ENCODE measurements at places on chromosomes 5 and 9.

DNA sequence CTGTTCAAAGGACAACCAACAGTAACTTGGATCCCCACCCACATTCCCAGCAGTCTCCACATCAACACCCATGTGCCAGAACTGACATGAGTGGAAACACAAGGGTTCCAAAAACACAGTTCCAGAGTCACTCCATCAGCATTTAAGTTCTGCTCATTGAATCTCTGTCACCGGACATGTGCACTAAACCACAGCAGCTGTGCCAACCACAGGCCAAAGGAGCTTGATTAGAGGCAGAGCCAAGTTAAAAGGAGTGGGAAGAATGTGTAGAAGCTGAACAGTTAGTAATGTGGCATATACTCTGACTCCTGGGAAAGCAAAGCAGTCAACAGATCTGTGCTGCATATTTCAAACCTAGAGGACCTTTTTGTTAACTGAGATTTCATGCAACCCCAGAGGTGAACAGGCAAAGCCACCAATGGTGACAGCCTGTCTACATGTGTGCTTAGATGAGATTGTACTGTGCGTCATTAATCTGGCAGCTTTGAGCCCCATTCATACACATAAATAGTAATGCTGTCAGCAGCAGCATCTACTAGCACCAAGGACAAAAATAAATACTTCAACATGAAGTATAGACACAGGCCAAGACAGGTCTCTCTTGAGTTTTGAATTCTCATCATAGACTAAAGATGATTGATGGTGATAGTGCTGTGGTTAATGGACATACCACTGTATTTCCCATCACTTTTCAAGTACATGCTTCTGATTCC lies 16.4 kb upstream of the FST start:
- DNase-seq: no peak

DNA sequence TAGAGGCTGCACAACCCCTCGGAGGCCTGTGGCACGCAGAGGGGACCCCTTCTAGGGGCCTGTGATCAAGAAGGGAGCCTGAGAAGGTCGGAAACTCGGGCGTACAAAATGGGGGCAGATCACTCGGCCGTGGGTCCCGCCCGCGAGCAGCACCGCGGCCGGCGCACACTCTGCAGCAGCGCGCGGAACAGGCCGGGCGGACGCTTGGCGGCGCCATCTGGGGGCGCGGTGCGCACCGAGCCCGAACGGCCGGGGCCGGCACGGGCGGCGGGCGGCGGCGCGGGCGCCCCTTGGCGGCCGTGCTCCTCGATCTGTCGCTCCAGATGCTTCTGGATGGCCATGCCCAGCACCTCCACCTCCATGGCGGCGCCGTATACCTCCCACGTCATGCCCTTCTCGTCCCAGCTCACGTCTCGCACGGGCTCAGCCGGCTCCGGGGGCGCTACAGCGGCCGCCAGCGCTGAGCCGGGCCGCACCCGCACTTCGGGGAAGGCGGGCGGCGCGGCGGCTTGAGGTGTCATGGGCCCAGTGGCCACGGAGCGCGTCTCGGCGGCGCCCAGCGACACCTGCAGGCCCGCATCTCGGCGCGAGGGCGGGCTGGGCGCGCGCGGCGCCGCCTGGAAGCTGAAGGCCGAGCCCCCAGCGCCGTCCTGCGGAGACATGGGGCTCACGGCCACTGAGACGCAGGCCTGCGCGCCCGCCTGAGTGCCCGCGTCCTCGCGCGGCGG lies 13.1 kb downstream of the GPRIN1 start:
- peak; percentile 54 for DNase-seq

DNA sequence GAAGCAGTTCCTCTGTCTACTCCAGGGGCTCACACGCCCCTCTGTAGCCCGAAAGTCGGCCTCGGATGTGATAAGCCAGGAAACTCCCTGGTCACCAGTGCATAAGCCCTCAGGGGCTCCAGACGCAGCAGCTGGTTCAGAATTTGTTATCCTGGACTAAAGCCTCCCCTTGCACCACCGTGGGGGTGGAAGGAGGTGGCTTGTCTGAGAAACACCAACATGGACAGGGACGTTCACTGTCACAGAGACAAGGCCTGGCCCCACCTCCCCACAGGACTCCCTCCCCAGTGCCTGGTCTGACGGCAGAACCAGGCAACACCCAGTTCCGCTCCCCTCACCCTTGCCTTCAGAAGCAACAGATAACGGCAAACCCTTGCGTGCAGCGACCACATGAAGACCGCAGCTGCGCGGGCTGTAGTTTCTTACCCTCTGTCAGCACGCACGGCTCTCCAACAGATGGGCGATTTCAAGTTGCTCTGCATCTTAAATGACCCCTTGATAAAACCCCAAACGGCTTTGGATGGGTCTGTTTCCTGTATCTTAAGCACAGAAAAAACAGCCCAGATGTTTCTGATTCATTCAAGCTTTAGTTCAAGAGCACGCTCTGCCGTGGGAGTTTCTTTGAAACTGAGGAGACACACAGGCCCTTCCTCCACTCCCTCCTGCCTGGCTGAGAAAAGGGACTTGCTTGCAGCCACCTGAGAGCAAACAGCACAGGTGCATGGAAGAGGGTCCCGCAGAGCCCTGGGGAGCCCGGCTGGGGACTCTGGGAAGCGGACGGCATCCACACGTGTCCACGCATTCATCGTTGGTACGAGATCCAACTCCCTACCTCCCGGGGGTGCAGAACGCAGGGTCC lies 44.7 kb upstream of the NKD2 start:
- peak; percentile 71 for DNase-seq

DNA sequence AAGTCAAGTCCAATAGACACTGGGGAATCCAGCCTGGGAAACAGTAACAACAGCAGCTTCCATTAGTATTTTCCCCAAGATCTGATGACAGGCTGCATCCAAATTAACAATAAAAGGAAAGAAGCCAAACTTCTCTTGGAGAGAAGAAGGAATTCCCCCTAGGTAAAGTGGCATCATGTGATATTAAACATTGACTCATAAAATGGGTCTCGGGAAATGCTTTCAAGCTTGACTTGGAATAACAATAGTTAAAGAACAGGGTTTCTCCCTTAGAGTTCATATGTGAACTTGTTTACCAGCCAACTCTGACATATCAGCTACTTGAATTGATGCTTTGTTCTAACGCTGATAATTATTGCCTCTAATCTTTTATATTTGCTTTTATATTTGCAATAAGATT lies 45.4 kb downstream of the ENTREP1 start:
- DNase-seq: no peak

- DNase-seq: no peak
These were observed 14.4 kb downstream of the STK10 start for GRCh38 chr5:172173564-172174153.

DNA sequence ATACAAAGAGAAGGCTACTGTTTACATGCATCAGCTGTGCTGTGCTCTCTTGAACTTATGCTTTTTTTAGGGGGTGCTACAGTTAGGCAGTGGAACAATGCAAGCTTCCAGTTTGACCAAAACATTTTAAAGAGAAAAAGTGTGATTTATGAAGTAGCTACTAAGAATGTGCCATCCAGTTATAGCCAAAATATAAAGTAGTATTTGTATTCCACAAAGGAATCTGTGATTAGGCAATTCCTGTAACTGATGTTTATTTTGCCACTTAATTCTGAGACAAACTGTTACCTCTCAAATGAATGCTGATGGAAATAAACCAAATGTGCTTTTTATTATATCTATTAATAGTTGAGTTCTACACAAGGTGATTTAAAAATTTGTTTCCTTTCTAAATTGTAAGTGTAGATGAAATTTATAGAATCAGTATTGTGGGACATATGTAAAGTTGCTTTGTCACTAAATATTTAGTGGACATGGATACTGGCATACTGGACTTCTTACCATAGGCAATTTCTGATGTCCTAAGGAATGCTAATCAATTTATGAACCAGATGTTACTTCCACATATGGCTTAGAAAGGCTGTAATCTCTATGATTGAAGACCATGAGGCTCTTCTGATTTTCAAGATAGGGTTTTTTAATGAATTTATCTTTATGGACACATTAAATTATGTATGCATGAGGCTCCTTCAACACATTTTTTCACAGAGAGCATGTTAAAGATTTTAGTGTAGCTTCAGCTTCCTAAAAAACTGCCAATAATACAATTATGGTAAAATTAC lies 410.2 kb downstream of the PRR16 start:
- DNase-seq: no peak

GRCh38 chr9:114709636-114710035 lies 27.6 kb upstream of the TEX48 start:
- no peak for DNase-seq

DNA sequence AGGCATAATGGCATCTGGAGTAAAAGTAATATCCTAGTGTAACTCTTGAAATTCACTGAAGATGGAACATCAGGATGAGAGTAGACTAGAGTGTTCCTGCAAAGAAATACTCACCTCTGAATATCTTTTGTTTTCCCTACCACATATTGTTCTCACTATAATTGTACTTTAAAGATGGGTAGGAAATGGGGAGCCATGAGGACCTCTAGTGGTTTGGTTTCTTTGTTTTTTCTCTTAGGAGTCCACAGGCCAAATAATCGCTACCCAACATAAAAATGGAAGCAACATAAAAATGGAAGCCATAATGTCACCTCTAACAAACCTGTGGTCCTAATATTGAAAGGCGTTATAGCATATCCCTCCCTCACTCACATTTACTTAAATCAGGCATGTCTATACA lies 2375.8 kb downstream of the MAT2B start:
- DNase-seq: no peak

GRCh38 chr5:146699138-146699537 lies 179.4 kb downstream of the PPP2R2B start:
- no peak for DNase-seq

DNA sequence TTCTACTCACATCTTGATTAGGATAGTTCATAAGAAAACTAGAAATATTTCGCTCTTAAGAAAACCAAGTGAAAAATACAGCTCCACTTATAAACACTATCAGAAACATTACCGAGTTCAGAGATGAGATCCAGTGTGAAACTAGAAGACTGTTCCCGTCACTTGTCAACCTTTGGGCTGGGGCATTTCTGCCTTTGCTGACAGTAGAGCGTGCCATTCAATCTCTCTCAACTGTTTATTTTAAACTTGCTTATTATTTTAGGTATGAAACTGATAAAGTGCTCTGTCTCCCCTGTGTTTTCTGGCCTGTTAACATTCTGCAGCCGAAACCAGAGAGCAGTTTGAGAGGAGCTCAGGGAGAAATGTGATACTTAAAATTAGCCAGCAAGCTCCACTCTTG lies 16.7 kb downstream of the MRRF start:
- DNase-seq: no peak

DNA sequence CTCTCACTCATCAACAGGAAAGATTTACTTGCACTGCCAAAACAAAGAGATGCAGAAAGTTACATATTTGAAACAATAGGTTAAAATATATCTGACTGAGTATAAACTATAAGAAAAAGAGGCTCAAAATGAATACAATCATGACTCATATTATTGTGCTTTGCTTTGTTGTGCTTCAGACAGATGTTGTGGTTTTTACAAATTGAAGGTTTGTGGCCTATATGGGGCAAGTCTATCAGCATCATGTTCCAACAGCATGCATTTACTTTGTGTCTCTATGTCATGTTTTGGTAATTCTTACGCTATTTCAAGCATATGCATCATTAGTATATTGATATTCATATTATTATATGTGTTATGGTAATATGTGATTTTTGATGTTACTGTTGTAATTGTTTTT lies 330.0 kb downstream of the PRR16 start:
- DNase-seq: no peak

GRCh38 chr5:57718155-57718554 lies 235.5 kb upstream of the ACTBL2 start:
- no peak for DNase-seq

DNA sequence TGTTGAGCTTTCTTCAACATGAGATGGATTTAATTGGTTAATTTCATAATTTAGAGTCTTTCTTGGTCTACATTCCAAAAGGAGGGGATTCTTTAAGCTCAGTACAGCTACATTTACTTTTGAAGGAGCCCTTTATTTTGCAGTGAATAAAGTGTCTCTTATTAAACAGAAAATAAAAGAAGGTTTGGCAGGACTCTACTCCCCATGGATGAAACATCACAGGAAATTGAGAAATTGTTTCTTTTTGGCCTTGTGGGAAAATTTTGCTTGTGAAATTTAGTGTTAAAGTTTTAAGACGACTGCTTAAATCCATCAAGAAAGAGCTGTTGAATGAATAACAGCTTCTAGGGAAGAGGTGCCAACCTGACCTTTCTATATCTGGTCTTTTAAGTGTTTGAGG lies 187.7 kb downstream of the NTRK2 start:
- peak; percentile 12 for DNase-seq

DNA sequence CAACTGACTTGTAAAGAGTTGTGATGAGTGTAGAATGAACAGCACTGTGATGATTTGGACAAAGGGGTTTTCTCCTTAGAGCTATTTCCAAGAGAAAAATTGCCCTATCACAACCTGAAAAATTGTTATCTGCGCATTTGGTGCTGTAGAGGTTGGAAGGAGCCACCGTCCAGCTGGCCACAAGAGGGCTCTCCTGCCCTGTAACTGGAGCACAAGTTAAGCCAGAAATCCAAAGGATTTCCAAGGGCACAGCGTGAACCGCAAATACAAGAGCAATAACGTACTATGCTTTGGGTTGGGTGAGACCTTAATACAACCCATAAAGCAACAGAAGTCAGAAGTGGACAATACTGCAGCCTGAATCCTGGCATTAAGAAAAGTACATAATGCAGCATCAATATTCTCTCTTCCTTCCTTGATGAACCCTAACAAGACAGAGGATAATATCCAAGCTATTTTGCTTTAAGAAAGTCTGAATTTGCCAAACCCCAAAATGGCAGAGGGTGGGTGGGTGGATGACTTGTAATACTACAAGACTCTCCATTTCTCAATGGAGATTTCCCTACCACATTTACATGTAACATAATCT lies 56.8 kb upstream of the SMIM32 start:
- peak; percentile 77 for DNase-seq

DNA sequence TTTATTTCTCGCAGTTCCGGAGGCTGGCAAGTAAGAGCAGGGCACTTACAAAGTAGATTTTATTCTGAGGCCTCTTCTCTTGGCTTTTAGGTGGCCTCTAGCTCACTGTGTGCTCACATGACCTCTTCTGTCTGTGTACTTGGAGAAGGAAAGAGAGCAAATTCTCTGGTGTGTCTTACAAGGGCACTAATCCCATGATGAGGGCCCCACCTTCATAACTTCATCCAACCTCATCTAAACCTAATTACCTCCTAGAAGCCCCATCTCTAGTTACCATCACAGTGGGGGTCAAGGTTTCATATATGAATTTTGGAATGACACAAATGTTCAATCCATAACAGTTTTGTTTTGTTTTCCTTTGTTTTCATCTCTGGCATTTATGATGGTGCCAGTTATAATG lies 376.1 kb downstream of the ADGRV1 start:
- DNase-seq: no peak

All from GM03348 (cell line).